ENCODE measurements at places on chromosomes 1 and 21.

DNA sequence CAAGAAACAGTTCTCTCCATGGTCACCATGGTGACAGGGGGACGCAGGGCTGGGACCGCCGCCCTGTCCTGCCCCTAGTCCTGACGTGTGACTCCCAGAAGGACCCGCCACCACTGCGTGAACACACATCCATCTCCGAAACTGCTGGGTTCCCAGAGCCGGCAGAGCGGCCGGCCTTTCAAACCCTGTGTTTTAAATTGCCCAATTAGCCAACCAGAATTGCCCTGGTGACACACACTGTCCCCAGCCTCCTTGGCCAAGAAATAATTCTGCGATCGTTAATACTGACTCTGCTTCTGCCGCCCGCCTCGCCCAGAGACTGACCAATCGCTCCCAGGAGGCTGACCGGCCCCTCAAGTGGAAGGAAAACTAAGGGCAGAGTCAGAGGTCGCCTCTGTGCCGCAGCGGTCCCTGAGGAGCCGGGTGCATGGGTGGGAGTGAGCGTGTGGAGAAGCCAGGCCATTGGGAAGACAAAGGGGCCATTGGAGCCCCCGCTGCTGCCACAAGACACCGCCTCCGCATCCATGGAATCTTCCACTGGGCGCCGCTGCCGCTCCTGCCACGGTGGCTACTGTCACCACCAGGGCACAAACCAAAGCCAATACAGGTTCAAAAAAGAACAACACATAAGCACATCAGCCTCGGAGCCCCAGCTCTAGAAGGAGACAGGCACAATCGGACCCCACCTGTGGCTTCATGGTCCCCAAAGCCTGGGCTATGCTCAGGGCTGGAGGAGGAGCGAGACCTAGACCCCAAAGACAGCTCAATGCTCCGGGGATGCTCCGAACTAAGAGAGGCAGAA, 273.2 kb downstream of the NPHP4 start:
- DNase-seq = no peak

- DNase-seq = no peak
Measured at GRCh38 chr1:62989497-62989896, 205.6 kb downstream of the ATG4C start.

- no peak for DNase-seq
Measured at GRCh38 chr1:193114485-193115095, 7.2 kb upstream of the CDC73 start.

DNA sequence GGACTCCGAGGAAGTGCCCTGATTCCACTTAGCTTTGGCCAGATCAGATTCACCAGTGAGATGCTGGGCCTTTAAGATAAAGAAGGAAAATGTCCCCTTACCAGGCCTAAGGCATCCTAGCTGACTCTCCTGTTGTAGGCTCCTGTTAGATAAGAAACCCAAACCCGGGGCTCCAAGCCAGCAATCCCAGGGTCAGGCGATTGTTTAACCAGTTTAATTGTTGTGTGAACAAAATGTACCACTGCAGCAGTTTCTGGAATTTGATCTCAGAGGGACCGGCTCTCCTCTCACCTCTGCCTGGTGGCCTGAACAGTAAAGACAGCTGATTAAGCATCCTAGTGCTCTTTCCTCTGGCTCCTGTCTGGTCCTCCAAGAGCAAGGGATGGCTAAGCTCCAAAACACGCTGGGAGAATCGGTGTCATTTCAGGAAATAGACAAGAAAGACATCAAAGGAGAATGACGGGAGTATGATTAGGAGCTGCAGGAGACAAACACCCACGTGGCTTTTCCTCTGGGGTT, 9.3 kb upstream of the KLHDC8A start:
- no peak for DNase-seq

DNA sequence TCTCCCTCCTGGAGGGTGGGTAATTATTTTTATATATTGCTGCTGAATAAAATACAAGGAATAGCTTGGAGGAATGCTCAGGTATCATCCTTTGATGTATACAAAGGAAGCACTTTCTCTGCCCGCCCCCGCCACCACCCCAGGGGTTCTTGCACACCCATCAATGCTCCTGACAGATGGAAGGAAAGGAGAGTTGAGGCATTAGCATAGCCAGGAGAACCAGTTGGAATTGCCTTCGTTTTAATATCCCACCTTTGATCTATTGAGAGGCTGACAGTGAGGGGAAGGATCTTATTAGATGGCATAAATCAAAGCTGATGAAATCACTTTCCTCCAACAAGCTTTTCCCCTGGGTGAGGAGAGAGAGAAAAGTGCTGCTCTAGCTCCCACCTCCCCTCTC, 71.1 kb downstream of the LGR6 start:
- no peak for DNase-seq

GRCh38 chr1:156667968-156668709, 9.1 kb downstream of the NES start:
- no peak for DNase-seq

GRCh38 chr21:33869873-33870272, 45.7 kb downstream of the ATP5PO start:
- DNase-seq = no peak

DNA sequence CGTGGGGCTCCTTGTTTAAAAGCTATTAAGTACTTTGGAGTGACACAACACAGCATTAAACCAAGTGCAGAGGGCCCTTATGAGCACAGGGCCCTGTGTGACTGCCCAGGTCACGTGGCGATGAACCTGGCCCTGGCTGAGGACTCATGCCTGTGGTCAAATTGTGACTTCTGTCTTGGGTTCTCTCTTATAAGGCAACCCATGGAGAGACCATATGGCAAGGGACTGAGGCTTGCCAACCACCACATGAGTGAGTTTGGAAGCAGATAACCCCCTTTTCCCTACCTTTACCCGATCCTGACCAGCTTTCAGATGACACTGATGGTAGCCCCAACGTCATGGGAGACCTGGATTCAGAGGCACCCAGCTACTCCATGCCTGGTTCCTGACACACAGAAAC, 140.5 kb downstream of the ZBTB18 start:
- DNase-seq = no peak

- DNase-seq = peak; percentile 93
Measured at GRCh38 chr1:16076031-16076864, 2.8 kb upstream of the FAM131C start.

- DNase-seq = no peak
Measured at GRCh38 chr1:71296551-71297134, 215.8 kb upstream of the ZRANB2 start.

- no peak for DNase-seq
Measured at GRCh38 chr21:34625030-34625593, 10.2 kb upstream of the RCAN1 start.

DNA sequence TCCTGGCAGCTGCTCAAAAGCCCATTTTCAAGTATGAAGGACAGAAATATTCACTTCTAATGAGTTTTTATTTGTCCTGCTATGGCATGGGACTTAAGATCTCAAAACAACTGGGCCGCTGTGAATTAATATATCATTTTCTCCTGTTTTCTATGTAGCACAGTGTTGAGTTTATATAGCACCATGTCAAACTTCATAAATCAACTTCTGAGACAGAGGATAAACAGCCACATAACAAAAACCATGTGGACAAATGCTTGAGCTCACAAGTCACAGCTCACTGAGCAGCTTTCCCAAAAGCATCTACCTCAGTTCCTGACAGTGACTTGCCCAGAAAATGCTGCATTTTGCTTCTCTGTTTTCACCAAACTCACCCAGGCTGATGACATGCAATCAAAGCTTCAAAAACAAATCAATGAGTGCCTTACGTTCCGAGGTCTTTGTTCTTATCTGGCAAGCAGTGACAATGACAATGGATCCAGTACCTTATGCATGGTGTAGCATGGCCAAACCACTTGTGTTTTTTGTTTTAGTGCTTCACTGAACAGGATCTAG, 722.6 kb downstream of the LRRIQ3 start:
- no peak for DNase-seq

GRCh38 chr1:11967028-11967547, 13.2 kb upstream of the MFN2 start:
- peak; percentile 49 for DNase-seq

- no peak for DNase-seq
Measured at GRCh38 chr1:108792420-108792819, 45.9 kb downstream of the STXBP3 start.

DNA sequence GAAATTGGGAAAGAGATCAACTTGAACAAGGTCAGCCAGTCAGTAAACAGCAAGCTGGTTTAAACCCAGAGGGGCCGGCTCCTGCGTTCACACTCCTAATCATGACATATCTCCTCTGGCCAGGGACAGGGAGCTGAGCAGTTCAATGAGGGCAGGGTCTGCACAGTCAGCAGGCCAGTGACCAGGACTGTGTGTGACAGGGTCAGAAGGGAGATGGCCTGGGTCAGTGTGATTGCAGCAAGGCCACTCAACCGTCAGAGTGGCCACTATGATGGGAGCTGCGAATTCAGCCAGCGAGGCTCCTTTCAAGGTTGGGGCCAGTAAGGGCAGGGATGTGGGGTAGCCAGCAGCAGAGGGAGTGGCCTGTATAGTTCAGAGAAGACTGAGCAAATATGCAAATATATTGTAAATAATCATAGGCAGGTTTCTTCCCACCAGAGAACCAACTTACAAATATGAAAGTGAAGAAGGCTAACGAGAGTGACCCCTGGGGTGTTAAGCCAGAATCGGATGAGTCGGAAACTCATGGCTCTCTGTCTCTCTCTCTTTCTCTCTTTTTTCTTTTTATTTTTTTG, 20.0 kb downstream of the NOL9 start:
- DNase-seq = no peak
